Activated gamma-delta T cell treated with anti-CD3 and anti-CD28 coated beads, Interleukin-2, amount 50 U/mL, for 16 hours (primary cell): ENCODE measurements at places on chromosomes 7 and 10.

DNA sequence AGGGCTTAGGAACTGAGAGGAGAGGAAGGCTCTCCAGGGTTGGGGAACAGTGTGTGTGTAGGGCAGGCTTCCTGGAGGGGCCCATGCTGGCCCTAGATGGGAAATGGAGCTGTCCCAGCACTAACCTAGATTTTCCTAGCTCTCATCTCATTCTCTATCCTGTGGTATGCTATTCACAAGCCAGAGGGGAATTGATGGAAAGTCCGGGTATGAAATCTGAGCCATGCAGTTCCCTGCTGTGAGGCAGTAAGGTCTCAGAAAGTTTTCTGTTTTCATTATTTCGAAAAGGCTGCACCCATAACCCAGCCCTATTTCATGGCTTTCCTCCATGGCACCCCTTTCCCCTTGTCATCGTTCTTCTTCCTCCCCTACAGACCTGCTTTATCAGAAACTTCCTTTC, 220.3 kb downstream of the RPS24 start:
- DNase-seq: no peak

DNA sequence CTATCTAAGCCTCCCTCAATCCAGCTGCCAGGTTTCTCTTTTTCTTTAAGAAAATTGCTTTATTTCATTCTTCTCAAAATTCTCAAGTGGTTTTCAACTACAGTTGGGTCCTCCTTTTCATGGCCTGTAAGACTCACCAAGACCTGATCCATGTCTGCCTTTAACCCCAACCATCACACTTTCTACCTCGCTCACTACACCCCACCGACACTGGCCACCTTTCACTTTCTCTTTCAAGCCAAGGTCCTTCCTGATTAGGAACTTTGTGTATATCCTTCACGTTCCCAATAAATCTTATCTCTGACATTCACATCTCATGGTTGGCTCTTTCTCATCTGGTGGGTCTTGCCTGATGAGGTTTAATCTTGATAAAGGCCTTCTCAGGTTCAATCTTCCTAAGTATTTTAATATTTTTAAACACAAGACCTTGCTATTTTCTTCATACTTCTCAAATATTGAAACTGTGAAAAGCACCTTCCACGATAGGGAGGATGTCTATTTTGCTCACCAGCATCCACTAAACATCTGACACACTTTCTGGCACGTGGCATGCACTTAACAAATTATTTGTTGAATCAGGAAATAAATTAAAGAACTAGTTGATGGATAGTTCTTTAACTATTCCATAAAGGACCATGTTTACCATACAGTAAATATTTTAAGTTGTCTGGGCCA, 624.8 kb downstream of the GRID1 start:
- no peak for DNase-seq

- no peak for DNase-seq
Observed at GRCh38 chr7:2796358-2797352, 47.5 kb downstream of the GNA12 start.

- DNase-seq: no peak
Observed at GRCh38 chr10:120978589-120979252, 127.6 kb downstream of the WDR11 start.

DNA sequence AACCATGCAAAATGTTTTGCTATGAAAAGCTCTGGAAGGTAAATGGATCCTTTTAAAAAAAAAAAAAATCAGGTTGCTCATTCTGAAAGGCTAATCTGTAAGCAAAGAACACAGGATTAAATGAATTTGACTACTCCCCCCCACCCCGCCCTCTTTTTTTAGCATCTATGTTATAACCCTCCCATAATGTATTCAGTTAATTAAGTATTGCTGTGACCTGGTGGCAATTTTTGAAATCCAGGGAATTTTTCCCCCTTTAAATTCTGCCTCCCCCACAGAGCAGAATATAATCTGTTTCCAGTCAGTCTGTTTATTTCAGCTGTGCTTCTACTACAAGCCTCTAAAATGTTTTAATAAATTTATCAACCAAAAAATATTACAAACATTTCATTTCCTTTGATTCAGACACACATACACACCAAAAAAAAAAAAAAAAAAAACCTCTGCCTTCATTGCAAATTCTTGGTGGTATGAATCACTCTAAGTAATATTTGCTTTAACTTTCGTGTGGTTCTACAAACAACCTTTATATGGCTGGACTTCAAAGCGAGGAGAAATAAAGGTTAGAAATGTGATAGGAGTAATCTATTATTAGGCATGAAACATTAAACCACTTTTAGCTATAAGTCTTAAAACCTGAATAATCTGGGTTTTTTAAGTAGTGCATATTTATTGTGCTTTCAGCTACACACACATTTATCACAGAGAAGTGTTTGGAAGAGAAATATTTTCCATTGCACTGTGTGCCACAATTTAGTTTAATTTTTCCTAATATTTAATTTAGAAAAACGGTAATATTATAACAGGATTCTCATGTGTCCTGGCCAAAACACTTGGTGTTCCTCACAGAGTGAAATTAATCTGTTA, 64.4 kb upstream of the ARID5B start:
- DNase-seq: no peak

- DNase-seq: no peak
Observed at GRCh38 chr7:36811807-36812206, 87.5 kb upstream of the AOAH start.

- DNase-seq: no peak
Observed at GRCh38 chr7:131927770-131928423, 371.5 kb upstream of the PODXL start.

- DNase-seq: no peak
Observed at GRCh38 chr10:48957361-48958151, 17.9 kb upstream of the LRRC18 start.

- DNase-seq: no peak
Observed at GRCh38 chr10:60270426-60270825, 119.2 kb downstream of the ANK3 start.

GRCh38 chr7:139598642-139599041, 75.2 kb downstream of the CLEC2L start:
- DNase-seq: no peak

DNA sequence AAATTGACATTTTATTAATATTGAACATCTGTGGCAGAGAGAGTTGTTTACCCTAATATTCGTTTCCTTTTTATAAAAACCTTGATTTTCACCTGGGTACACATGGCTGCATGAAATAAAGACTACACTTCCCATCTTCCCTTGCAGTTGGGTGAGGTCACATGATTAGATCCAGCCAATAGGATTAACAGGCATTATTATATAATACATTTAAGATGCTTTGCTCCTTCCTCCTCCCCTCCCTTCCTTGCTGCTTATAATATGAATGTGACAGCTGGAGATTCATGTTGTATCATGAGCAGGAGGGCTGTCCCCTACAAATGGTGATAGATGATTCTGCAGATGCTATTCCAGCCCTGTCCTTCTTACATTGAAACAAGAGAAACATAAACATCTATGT, 146.6 kb downstream of the SH2D4B start:
- DNase-seq: no peak

GRCh38 chr7:7051206-7051877, 131.0 kb upstream of the C1GALT1 start:
- no peak for DNase-seq

DNA sequence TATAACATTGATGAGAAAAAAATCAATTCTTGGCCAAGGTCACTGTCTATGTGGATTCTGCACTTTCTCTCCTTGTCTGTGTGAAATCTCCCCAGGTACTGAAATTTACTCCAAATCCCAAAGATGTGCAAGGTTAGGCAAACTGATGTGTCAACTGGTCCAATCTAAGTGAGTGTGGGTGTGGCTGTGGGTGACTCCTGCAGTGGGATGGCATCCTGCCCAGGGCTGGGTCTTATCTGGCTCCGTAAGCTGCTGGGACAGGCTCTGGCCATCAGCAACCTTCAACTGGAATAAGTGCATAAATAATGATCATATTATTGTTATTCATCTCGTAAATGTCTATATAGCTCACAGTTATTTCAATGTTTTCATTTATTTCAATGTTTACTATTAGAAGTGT, 79.3 kb downstream of the JCAD start:
- no peak for DNase-seq

DNA sequence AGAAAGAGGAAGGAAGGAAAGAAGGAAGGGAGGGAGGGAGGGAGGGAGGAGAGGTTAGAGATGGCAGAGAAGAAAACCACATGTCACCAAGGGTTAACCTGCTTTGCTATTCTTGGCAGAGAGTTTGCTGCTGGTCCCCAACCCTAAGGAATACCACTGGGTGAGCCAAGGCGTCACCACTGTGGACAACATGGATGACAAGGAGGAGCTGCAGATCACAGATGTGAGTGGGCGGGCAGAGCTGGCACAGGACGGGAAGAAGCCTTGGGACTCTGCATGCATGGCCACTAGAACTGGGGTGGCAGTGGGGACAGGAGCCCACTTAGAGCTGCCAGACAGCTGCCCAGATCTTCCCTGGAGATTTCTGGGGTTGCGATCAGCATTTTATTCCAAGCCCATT, 17.2 kb upstream of the MYH16 start:
- DNase-seq: no peak

DNA sequence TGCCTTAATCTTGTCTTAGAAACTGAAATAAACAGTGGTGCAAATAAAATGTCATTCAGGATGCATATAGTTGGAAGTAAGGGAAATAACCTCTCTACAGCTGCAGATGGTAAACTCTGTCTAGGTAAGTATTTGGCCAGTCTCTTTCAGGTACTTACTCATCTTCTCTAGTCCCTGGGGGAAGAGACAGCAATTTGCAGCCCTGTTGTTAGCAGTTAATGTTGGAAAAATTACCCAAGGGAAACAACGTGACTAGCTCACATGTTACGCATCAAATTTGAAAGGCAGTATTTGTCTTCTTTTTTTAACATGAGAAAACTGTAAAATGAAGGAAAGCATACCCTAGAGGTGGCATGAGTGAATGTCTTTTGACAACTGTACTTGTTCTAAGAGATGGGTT, 3.2 kb upstream of the HUS1 start:
- DNase-seq: no peak

GRCh38 chr10:5975641-5976473, 1.5 kb downstream of the IL15RA start:
- peak; percentile 53 for DNase-seq

DNA sequence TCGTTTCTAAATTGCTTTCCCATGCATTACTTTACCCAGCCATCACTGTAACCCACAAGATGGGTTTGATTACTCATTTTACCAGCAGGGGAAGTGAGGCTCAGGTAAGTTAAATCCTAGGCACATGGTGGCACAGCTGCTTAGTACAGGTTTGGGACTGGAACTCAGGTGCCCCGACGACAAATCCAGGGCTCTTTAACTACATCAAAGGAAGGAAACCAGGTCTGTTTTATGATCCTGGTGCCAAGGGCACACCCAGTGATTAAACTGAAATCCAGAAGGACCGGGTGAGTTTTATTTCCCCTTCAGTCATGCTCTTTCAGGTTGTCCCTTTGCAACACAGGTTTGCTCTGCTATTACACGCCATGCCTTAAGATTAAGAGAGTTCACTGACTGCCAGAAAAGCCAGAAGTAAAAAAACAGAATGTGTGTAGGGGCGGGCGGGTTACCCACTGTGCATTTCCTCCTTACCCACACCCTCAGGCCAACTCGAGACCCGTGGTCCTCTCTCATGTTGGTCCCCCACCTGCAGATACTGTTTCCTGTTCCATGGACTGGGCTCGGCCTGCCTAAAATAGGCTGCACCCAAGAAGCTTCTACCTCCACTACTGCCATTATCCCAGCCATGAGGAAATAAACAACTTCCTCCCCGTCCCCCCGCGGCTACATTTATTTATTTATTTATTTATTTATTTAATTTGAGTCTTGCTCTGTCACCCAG, 55.1 kb upstream of the KDM7A start:
- no peak for DNase-seq

GRCh38 chr10:87740254-87740655, 77.8 kb downstream of the ATAD1 start:
- no peak for DNase-seq

- DNase-seq: no peak
Observed at GRCh38 chr7:12630513-12630819, 57.0 kb upstream of the ARL4A start.

- DNase-seq: no peak
Observed at GRCh38 chr7:151087245-151088018, 1.2 kb downstream of the AGAP3 start.

DNA sequence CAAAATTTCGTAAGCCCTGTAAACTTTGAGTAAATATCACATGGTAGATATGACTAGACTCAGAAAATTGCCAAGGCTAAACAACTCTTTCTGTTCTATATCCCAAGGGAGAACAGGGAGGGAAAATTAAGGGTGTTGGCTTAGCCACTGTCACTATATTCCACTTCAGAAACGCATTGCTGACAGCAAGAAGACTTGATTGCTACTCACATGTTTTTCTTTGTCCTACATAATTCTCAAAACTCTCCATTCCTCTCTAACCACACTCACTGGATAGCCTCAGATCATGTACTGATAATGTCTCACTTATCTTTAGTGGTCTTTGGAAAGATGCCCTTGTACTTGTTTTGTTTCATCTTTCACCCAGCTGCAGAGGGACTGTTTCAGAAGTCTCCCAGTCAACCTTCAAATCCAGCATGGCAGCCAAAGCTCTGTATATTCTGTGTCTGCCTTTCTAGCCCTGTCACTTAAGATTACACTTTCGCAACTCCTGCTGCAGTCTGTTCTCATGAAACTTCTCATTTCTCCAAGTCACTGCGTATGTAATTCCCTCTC, 582.4 kb upstream of the FZD8 start:
- DNase-seq: no peak

- no peak for DNase-seq
Observed at GRCh38 chr7:135369405-135369804, 135.8 kb downstream of the STRA8 start.

DNA sequence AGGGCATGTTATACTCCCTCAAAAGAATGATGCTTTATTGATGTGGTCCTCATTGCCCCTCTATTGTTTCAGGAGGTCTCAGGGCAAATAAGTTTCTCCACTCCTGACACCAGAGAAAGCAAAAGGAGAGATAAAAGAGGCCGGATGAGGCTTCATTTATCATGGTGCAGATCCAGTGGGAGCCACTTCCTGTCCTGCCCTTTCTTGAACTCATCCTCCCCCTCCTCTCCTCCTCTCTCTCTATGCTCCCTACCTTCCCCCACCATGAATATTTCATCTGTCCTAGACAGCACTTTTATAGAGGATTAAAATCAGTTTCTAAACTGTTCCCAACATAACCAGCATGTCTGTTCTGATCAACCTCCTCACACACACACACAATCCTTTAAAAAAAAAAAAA, 172.2 kb upstream of the KMT2E start:
- DNase-seq: no peak

- no peak for DNase-seq
Observed at GRCh38 chr7:101770466-101770865, 47.0 kb upstream of the CUX1 start.

DNA sequence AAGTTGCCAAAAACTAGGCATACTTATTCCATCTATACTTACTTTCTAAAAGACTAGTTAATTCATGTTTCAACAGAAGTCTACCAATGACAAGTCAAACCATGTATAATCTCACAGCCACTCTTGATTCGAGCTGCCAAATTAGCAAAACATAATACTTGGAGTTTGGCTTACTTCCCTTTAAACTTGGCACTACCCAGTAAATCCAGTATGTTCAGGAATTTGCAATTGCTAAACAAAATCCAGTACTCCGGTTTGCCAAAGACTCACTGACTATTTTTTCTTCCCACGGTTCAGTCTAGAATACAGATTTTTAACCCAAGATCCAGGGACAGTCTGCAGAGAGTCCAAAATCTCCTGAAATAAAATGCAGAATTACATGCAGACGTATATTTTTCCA, 4.6 kb downstream of the OAT start:
- DNase-seq: no peak
